ENCODE measurements at places on chromosomes 11 and 22.

DNA sequence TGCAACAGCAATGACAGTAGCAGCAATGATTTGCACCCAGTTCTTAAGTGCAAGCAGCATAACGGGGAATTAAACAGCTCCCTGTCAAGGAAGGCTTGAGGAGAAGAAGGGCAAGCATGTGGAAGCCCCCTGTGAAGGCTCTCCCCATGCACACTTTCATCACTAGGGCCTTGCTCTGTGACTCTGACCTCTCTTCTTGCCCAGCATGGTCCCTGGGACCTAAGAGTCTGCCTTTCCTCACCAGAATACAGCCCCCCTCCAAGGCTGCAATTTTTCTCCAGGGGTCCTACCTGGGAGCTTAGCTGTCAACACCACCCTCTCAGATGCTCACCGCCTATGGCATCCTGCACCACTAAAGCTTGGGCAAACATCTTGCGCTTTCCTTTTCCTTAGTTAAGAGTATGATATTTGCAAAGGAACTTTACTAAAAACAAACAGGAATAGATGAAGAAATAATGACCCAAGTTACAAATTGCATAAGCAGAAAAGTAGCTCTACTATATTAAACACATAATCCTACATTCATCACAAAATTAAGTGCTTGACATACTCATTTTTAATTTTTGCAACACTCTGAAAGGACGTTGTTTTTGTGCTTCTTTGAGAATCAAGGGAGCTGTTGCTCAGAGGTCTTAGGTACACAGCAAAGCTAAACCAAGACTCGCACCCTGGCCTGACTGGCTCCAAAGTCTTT lies 187.6 kb downstream of the ADAMTS15 start:
- no peak for DNase-seq

GRCh38 chr11:7448201-7448600 lies 37.1 kb upstream of the OLFML1 start:
- no peak for DNase-seq

DNA sequence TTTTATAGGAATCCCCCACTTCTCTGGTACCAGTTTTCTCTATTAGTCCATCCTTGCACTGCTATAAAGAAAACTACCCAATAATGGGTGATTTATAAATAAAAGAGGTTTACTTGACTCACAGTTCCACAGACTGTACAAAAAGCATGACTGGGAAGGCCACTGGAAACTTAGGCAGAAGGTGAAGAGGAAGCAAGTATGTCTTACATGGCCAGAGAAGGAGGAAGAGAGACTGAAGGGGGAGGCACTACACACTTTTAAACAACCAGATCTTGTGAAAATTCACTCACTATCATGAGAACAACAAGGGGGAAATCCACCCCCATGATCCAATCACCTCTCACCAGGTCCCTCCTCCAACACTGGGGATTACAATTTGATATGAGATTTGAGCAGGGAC lies 68.9 kb upstream of the GNAZ start:
- DNase-seq: no peak

DNA sequence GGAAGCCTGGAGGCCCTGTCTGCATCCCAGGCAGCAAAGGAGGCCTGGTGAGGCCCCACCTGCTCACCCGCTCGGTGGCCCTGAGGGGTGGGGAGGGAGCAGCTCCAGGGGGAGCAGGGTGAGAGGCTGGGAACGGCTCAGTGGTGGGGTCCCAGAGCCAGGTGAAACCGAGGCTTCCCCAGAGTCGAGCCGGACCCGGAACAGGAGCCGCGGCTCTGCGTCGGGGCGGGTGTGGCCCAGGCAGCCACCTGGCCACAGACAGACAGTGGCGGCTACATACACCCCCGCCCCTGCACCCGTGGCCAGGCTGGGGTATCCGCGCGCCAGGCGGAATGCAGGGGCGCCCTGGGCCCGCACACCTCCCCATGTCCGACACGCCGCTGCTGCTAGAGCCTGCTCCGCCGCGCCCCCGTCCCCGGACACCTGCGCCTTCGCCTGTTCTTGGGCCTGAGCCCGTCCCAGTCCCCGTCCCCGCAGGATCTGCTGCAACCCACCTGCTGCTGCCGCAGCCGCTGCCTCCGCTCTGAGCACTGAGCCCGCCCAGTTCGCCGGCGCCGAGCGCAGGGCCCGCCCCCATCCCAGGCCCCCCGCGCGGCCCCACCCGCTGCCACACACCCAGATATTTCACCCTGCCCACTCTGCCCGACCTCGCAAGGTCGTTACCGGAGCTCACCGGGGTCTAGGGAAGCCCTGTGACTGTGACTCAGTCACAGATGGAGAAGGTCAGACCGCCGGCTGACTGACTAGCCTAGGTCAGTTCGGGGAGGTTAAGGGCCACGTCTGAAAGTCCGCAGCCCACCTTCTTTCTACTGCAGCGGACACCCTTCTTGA lies at the start of gene SLC7A4:
Gene SLC7A4, minus strand, starts transcription at position 525 of the 831 bp plus-strand sequence. CDS start 749 bp downstream, outside the sequence.
- DNase-seq: no peak

DNA sequence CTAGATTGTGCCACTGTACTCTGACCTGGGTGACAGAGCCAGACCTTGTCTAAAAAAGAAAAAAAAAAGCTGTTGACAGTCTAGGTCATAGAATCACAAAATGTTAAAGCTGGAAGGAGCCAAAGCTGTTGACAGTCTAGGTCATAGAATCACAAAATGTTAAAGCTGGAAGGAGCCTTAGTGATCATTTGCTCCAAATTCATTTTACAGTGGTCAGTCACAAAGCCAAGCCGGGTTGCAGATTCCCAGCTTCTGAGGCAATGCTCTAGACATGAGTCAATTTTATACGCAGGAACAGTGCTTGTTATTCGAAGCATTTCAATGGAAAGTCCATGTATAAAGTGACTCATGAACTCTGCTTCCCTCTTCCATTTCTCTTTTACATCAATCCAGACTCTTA lies 47.4 kb downstream of the SYT13 start:
- no peak for DNase-seq

- no peak for DNase-seq
These were observed 30.3 kb downstream of the LAYN start for GRCh38 chr11:111570796-111571195.

DNA sequence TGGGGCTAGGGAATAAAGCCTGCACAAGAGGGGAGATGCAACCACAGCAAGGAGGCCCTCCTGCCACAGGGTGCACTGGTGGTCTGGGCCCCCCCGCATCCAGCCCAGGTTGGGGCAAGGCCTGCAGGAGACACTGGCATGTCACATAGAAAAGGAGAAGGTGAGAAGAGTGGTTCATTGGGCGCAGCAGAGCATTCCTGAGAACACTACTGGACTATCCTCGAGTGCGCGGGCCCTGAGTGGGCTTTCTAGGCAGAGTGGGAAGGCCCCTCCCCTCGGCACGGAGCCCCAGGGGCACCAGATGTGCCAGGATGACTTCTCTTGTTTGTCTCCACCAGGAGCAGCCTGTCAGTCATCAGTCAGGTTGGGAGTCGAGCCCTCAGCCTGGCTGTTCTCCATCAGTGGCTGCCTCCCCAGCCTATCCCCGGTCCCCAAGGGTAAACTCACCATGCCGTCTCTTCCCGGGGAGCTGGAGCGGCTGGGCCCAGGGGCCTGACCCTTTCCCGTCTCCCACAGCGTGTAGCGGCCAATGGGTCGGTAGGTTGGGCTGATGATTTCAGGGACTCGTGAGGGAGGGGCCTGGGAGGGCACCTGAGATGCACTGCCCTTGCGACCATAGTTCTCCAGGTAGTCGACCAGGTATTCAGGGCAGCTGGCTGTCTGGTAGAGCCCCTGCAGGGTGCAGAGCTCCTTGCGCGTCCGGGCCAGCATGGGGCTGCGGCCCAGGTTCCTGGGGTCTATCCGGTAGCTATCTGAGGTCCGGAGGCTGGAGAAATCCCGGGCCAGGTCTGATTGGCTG lies 9.0 kb downstream of the USP2 start:
- DNase-seq: no peak

DNA sequence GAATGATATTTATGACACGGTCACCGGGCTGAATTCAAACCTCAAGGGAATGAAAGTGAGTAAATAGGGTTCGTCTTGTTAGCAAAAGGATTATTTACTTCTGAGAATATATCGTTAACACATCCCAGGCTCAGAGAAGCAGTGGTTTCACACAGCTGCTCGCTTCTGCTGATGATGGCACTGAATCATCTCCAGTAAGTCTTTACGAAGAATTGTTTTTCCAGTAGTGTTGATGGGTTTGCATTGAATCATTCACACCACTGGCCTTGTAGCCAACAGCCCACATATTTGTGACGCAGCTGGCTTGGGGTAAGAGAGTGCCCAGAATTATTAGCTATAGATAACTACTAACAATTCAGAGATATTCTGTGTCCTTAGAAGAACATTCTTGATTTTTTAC lies 236.3 kb downstream of the CADM1 start:
- no peak for DNase-seq

DNA sequence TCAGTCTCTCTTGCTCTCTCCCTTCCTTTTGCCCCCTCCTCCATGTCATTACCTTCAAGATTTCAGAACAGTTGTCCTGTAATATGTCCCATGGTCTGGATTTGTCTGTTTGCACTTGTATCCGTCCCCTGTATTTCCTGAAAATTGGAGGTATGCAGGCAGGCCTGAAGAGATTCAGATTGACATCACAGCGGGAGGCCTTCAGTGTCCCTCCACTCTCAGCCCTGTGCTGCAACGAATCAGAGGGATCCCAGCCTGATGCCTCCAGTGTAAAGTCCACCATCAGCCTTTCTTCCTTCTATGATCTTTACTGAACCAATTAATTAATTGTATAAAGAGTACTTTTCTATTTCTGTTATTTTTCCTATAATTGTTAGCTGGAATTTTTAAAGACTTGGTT lies 57.3 kb downstream of the ELMOD1 start:
- no peak for DNase-seq

DNA sequence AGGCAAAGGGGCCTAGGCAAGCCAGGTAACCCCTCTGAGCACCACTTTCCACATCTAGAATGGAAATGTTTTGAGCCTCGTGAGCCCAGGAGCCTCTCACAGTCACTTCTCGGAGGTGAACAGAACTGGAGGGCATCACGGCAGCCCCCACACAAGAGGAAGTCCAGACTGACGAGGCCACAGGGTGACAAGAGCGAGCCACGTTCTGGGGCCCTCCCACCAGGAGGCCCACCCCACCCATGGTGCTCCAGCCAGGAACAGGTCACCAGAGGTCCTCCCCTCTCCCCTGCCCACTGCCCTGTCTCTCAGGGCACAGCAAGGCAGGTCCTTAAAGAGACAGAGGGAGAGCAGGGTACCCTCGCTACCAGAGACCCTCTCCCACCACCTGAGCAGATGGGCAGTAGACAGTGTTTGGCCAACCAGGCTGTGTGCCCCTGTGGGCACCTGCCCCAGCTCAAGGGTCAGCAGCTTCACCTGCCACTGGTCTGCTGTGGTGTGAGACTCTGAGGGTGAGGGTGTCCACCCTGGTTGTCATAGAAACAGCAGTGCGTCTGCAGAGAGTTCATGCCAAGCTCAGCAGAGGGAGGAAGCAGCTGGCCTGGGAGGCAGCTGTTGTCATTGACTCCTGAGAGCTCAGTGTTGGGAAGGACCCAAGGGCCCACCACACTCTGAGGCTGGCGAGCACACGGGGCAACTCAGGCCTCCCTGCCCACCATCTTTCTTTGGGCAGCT lies 31.4 kb downstream of the RSPH14 start:
- DNase-seq: no peak

- DNase-seq: no peak
These were observed 28.1 kb downstream of the ALKBH3 start for GRCh38 chr11:43908683-43909082.

DNA sequence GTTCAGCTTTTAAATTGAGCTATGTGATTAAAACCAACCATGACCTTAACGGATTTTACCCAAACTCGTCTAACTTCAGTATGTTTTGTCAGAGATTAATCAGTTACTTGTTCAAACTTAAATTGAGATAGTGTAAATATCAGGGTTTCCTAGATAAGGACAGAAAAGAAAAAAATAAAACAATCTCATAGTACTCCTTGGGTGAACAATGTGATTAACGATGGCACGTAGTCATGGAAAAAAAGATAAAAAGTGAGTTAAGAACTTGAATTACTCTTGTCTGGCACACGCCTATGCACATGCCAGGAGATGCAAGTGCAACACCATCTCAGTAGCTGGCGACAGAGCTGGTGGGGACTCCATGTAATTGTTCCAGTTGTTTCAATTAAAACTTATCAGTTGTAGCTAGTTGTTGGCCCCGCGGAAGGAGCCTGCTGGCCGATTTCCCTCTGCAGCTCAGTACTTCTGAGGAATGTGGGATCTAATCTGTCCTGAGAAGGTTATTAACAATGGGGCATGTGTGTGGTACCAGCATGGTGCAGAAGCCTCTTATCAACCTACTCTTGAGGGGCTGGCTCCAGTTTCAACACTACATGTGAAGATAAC lies 3.0 kb downstream of the RASSF10 start:
- DNase-seq: no peak

- no peak for DNase-seq
These were observed 3.1 kb upstream of the EHD1 start for GRCh38 chr11:64881476-64881875.

DNA sequence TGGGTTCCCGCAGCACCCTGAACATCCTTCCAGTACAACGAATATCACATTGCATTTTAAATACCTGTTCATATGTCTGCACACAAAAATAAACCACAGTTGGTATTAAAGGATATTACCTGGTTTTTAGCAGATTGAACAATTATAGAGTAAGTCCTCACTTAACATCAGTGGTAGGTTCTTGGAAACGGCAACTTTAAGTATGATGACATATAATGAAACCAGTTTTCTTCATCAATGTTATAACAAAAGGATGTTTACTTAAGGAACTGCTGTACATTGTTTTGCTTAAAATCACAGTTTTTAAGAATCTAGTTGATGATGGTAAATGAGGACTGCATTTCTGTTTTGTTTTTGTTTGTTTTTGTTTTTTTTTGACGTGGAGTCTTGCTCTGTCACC lies 28.0 kb downstream of the TRIM66 start:
- DNase-seq: no peak

DNA sequence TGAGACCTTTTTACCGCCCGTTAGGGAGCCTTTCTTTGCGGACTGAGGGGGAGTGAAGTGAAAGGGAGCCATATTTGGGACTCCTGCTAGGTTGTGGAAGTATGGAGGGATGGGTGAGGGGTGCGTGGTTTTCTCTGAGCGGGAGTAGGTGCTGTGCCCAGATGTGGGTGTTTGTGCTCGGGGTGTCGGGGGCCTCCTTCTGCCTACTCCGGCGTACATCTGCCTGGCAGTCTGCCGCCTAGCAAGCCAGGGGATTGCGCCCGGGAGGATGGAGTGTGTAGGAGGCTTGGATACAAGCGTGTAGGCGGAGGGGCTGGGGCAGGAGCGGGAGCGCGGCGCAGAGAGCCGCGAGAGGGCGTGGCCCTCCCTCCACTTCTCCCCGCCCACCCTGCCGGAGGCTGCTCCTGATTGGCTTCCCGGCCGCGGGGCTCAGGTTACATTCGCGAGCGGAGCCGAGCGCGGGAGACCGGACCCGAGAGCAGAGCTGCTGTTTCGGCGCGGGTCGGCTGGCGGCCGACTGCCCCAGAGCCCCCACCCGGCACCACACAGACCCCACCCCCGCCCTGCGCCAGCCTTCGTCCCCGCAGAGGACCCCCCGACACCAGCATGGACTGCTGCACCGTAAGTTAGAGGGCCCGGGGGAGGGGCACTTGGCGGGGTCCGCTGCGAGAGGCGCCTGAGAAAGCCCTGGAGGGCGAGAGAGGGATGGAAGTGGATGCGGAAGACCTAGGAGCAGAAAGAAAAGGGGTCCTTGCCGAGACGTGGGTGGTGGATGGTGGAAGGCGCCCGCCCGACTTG lies at the start of gene NRGN:
Gene NRGN, plus strand, starts transcription at position 464 of the 798 bp plus-strand sequence. Its CDS starts 143 bp downstream, at position 607.
- DNase-seq: peak; percentile 91

All from right lung (tissue), 10 donors.